Type B pancreatic cell (in vitro differentiated cells): ENCODE measurements at places on chromosomes 5 and 9.

- peaks cover 5% of the 10 kb centered on the region for H3K27me3 ChIP-seq
- H3K27ac ChIP-seq, result no peak overlapping the region
- no peak overlapping the region for H3K4me3 ChIP-seq
Observed at GRCh38 chr9:28620011-28620410, 1046.7 kb upstream of the C9orf72 start.

GRCh38 chr9:97386733-97387503, 25.0 kb upstream of the TDRD7 start:
- no peak overlapping the region for H3K4me3 ChIP-seq
- H3K27ac ChIP-seq, result no peak overlapping the region
- H3K4me1 ChIP-seq, result peaks cover 5% of the 10 kb centered on the region
- DNase-seq, result no peak
- no peaks in the 10 kb centered on the region for H3K36me3 ChIP-seq

GRCh38 chr5:54703565-54704255, 186.2 kb downstream of the SNX18 start:
- H3K4me3 ChIP-seq, result peak overlapping the region; percentile 42
- peak overlapping the region; percentile 10 for H3K27ac ChIP-seq
- H3K4me1 ChIP-seq, result peaks cover 36% of the 10 kb centered on the region
- H3K36me3 ChIP-seq, result peaks cover 3% of the 10 kb centered on the region
- no peak for DNase-seq
- H3K27me3 ChIP-seq, result peaks cover 3% of the 10 kb centered on the region

DNA sequence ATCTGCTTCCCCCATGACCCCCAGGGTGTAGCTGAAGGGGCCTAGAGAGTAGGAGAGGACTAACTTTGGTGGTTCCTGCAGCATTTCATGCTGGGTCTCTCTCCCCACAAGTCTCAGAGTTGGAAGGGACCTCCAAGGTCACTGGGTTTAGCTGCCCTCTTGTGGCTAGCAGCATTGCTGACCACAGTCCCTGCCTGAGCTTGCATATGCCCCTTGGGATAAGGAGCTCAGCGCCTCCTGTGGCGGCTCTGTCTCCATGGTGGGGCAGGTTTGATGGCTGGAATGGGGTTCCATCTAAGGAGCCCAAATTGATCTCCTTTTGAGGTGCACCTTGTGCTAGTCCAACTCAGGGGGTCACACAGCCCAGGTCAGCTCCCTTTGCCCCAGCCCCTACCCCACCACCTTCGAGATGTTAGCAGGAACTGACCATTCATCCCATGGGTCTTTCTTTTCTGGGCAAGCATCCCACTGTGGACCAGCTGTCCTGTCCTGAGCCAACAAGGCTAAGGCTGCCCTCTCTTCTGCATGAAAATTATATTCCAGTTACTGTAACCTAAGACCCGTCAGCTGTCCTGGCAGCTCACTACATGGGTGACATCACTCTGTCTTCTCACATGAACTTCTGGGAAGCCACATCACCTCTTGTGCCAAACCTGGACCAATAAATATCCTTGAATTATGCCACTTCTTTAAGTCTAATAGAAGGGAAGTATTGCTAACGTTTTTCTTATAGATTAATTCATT, 196.2 kb downstream of the HSPA4 start:
- H3K27me3 ChIP-seq, result no peaks in the 10 kb centered on the region
- no peaks in the 10 kb centered on the region for H3K36me3 ChIP-seq
- no peak for DNase-seq
- no peak overlapping the region for H3K27ac ChIP-seq

GRCh38 chr5:139271201-139272027, 22.1 kb upstream of the MATR3 start:
- no peak overlapping the region for H3K27ac ChIP-seq
- no peaks in the 10 kb centered on the region for H3K27me3 ChIP-seq
- DNase-seq, result no peak
- peaks cover 32% of the 10 kb centered on the region for H3K4me1 ChIP-seq
- no peaks in the 10 kb centered on the region for H3K36me3 ChIP-seq

DNA sequence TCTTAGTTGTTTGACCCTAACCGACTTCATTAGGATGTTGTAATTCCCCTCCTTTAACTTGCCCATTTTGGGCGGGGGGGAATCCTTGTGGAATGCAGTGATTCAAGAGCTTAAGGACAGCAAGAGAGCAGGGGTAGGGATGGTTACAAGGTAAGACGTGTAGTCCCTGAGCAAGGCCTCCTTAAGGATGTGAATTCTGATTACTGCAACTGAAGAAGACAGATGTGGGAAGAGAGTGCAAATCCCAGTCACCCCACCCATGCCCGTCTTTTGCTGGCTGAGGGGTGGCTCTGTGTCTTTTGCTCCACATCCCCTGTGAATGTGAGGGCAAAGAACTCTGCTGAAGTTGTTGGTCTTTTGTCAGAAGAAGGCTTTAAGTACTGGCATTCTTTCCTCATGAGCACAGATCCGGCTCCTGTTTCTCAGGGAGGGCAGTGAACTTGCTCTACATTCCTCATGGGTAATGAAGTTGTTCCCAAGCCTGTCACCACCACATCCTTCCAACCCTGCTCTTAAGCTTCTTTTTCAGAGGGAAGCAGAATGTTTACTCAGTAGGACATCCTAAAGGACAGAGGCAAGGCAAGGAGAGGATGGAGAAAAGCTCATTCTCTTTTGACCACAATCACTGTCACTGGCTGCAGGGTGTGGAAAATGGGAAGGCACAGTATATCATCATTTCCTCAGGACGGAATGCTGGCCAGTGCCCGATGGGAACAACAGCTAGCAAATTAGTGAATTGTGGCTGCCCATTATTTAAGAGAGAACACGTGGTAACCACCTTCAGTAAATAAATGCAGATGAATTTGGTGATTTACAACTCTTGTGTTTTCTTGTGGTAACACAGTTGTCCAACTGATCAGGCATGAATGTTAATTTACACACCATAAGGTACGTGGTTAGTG, 61.5 kb downstream of the RAI14 start:
- H3K36me3 ChIP-seq, result peaks cover 29% of the 10 kb centered on the region
- H3K27me3 ChIP-seq, result no peaks in the 10 kb centered on the region
- no peak overlapping the region for H3K4me3 ChIP-seq
- DNase-seq, result no peak

DNA sequence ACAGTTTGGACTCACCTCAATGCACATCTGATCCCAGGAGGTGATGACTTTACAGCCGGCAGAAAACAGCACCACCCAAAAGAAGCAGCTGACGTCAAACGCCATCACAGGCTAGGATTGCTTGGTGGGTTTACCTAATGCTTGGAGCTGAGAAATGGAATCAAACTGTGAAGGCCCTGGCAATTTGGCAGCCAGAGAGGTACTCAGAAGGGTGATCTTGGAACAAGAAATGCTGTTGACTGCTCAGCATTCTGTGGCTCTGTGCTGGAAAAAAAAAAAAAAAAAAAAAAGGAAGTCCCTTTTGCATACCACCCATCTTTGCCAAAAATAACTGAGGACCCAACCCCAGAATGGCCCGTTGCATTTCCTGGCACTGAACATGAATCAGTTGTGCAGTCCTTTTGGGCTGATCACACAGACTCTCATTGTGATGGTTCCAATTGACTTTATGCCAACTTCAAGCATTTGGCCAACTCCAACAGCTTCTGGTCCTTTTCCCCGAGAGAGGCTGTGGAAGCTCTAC, at the start of gene CD180:
CD180 (minus strand) TSS at position 263 of the 523 bp plus-strand sequence; CDS start at position 105, 158 bp downstream.
- H3K27ac ChIP-seq, result no peak within 1 kb of the TSS
- H3K4me1 ChIP-seq, result peaks cover 4% of the 10 kb centered on the region
- H3K27me3 ChIP-seq, result peaks cover 4% of the 10 kb centered on the region
- DNase-seq, result no peak

- peaks cover 6% of the 10 kb centered on the region for H3K4me1 ChIP-seq
- no peak overlapping the region for H3K4me3 ChIP-seq
- H3K36me3 ChIP-seq, result peaks cover 14% of the 10 kb centered on the region
- DNase-seq, result no peak
- H3K27ac ChIP-seq, result no peak overlapping the region
Observed at GRCh38 chr5:78112931-78113330, 181.6 kb downstream of the AP3B1 start.

- H3K4me3 ChIP-seq, result no peak overlapping the region
- DNase-seq, result no peak
- H3K4me1 ChIP-seq, result peaks cover 8% of the 10 kb centered on the region
- H3K27ac ChIP-seq, result no peak overlapping the region
- H3K27me3 ChIP-seq, result peaks cover 49% of the 10 kb centered on the region
- H3K36me3 ChIP-seq, result no peaks in the 10 kb centered on the region
Observed at GRCh38 chr5:2631758-2632157, 119.7 kb downstream of the IRX2 start.

GRCh38 chr5:176904276-176904675, 5.1 kb upstream of the HK3 start:
- H3K4me3 ChIP-seq, result no peak overlapping the region
- no peak for DNase-seq
- H3K27me3 ChIP-seq, result no peaks in the 10 kb centered on the region

DNA sequence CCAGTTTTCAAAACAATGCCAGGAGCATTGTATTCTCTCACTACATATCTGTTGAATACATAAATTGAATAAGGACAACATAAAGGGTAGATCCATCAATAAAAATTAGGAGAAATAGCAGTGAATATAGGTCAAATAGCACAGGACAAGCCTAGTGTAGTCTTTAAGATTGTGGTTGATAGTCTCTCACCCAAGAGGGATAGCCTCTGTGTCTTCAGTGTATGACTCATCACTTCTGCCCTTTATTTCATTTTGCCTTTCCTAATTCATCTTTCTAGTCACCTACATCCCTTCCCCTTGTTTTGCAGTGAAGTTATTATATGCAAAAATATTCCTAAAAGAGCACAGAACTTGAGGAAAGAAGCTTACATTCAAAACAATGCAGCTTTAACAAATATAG, 335.0 kb upstream of the TUSC1 start:
- no peak overlapping the region for H3K4me3 ChIP-seq
- H3K4me1 ChIP-seq, result no peaks in the 10 kb centered on the region
- H3K36me3 ChIP-seq, result no peaks in the 10 kb centered on the region
- no peak overlapping the region for H3K27ac ChIP-seq
- no peak for DNase-seq

- peaks cover 16% of the 10 kb centered on the region for H3K36me3 ChIP-seq
- no peak overlapping the region for H3K4me3 ChIP-seq
- no peaks in the 10 kb centered on the region for H3K27me3 ChIP-seq
- H3K27ac ChIP-seq, result no peak overlapping the region
- no peak for DNase-seq
- H3K4me1 ChIP-seq, result peaks cover 12% of the 10 kb centered on the region
Observed at GRCh38 chr5:59760785-59761348, 132.7 kb downstream of the PDE4D start.

- DNase-seq, result no peak
- no peaks in the 10 kb centered on the region for H3K27me3 ChIP-seq
- no peak overlapping the region for H3K27ac ChIP-seq
- no peak overlapping the region for H3K4me3 ChIP-seq
- H3K4me1 ChIP-seq, result no peaks in the 10 kb centered on the region
- peaks cover 12% of the 10 kb centered on the region for H3K36me3 ChIP-seq
Observed at GRCh38 chr5:62342476-62342837, 36.5 kb downstream of the KIF2A start.
